NCI-H460 (cell line): ENCODE measurements at places on chromosomes 5 and 9.

DNA sequence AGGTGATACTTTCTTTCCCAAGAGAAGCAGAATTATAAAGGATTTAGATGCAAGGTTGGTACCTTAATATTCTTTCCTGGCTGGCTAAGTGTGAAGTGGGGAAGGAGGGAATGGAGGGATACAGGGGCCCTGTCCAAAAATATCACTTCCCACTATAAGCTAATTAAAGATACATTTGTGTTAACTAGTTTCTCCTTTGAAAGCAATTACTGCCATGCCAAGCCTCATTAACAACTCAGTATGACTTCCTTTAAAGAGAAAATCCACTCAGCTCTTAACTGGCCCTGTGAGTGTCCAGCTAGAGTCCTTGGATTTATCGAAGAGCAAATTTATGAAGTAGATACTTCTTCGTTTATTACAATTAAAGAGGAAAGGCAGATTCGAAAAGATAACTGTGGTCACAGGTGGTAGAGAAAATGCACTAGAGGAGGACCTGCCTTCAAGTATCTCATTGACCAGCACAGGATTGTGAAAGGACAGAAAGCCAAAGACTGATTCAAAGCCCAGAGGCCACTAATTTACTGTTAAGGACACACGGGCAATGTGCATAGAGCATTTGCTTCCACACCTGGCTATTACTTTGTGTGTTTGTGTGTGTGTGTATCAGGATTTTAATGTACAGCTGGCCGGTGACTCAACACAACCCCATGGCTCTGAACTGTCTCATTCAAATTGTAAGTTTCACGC, 11.2 kb upstream of the GLDC start:
- DNase-seq: no peak

DNA sequence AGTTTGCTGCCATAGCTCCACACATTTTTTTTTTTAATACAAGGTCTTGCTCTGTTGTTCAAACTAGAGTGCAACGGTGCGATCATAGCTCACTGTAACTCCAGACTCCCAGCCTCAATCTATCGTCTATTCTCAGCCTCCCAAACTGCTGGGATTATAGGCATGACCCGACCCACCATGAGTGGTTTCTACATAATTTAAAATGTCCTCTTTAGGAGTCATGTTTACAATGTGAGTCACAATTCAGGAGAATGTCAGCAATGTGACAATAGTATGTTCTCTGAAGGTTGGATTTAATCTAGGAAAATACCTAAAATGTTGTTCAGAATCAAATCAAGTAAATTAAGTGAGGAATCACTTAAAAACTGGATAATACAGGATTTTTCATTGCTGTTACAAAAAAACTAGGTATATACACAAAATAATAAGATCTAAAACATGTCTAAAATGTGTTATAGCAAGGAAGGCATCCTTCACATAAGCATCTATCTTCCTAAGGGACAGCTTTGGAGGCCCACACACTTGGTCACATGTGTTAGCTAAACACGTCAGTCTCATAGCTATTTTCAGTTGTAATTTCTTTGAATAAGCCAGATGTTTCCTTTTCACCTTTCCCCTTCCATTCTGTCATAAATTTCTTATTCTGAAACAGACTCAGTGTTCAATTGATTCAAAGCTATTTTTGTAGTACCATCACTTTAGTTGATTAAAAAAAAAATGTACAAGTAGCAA, 30.0 kb upstream of the ELAVL2 start:
- no peak for DNase-seq

- peak; percentile 84 for DNase-seq
Observed at GRCh38 chr5:109410389-109411148, 795 bp upstream of the PJA2 start.

GRCh38 chr9:72305707-72306106, 59.3 kb downstream of the ZFAND5 start:
- no peak for DNase-seq

DNA sequence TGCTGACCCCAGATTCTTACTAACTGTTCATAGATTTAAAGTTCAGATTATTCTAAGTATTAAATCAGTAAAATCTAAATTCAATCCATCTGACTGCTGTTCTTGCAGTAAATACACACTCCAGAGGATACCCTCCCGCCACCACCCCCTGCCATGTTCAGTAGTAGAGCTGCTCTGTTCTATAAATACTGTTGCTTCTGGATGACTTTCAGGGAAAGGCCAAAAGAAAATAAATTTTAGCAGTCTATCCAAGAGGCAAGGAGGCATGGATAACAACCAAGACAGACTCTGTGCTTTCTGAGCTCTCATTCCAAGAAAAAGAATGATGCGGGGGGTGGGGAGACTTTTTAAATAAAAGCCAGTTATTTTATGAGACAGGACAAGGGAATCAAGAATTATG, 115.1 kb downstream of the ADAMTS6 start:
- no peak for DNase-seq

DNA sequence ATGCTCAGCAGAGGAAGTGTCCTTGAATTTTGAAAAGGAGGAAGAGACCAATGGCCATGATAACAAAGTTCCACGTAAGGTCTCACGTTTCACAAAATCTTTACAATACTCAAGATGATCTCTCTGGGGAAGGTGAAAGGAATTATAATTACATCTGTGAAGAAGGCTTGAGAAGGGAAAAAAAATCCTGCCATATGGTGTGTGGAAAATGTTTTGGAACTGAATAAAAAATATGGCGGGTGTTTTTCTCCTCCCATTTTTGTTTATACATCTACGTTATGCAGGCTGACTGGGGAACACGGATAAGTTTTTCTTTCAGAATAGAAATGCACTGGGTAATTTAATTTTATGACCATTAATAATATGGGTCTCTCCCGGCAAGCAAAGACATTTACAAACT, 425.6 kb upstream of the BRINP1 start:
- no peak for DNase-seq

DNA sequence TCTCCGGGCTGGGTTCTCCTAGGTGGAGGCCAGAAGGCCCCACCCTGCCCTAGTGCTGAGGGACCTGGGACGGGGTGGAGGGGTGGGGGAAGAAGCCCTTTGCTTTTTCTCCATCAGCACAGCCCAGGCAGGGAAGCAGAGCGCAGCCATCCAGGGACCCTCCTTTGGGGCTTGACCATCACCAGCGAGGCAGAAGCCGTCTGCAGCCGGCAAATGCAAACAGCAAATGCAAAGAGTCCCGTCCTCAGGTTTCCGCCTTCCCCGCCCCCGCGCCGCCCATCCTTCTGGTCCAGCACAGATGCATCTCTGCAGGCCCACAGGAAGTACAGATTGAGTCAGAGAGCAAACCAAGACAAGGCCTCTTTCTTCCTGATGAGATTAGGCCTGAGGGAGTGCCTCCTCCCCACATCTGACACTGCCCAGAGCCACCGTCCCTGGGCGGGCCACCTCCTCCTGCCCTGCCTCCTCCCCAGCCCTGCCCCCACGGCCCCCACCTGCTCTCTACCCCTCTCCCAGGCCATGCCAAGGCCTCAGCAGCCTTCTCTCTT, 23.4 kb downstream of the CORO2A start:
- no peak for DNase-seq

GRCh38 chr5:160548949-160549645, 127.4 kb downstream of the PTTG1 start:
- no peak for DNase-seq

GRCh38 chr9:98522487-98522886, 186.2 kb downstream of the GABBR2 start:
- DNase-seq: no peak

GRCh38 chr9:98199388-98200033, 7.1 kb upstream of the CORO2A start:
- DNase-seq: no peak

GRCh38 chr9:92378865-92379560, 25.4 kb downstream of the OGN start:
- no peak for DNase-seq

- DNase-seq: no peak
Observed at GRCh38 chr9:106326493-106326892, 536.5 kb upstream of the ZNF462 start.

GRCh38 chr5:180026320-180026719, 45.2 kb downstream of the RNF130 start:
- DNase-seq: peak; percentile 9

- DNase-seq: no peak
Observed at GRCh38 chr9:127181315-127181580, 58.8 kb upstream of the ANGPTL2 start.

GRCh38 chr5:173408946-173409345, 80.7 kb upstream of the STC2 start:
- no peak for DNase-seq

DNA sequence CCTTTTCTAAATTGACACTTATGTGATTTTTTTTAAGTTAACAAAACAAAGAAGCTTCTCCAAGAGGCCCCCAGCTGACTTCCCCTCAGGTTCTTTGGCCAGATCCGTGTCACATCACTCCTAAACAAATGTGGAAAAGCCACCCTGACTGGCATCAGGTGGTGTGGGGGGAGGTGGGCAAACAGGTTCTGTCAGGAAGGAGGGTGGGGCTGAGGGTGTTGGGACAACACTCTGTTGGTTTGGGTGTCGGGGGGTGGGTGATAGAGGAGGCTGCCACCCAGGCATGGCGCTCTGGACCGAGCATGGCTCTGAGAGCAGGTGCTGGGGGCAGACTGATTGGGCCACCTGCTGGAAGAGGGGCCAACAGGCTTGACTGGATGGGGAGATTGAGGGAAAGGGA, 210.9 kb downstream of the HSPA4 start:
- no peak for DNase-seq

- DNase-seq: no peak
Observed at GRCh38 chr9:36933676-36934215, 100.3 kb downstream of the PAX5 start.

GRCh38 chr9:88973281-88974045, 17.8 kb upstream of the S1PR3 start:
- no peak for DNase-seq

- no peak for DNase-seq
Observed at GRCh38 chr5:108650997-108651396, 96.7 kb upstream of the FER start.

DNA sequence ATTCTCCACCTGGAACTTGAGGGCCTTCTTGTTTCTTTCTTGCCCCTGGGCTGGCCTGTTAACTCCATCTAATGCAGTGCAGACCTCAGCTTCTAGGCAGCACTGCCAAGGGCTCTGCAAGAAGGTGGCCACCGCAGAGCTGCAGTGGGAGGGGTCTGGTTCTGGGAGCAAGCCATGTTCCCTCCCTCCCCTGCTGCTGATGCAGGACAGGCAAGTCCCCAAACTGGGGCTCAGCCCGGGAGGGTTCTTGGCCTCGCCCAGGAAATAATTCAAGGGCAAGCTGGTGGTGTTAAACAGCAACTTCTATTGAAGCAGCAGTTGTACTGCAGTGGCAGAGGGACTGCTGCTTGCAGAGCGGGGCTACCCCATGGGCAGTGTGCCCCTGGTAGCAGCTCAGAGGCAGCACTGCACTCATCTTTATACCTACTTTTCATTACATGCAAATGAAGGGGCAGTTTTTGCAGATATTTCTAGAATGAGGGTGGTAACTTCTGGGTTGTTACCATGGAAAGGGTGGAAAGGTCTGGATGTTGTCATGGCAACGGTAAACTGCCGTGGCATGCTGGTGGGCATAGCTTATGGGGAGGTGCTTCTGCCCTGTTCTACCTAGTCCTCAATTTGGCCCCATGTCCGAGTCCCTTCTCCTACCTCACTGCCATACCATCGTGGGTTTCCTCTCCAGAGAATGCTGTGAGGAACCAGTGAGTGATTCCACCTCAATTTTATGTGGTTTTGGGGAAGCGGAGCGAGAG, 82.1 kb downstream of the WDR41 start:
- no peak for DNase-seq

GRCh38 chr9:27431543-27432147, 92.4 kb upstream of the IFNK start:
- no peak for DNase-seq

DNA sequence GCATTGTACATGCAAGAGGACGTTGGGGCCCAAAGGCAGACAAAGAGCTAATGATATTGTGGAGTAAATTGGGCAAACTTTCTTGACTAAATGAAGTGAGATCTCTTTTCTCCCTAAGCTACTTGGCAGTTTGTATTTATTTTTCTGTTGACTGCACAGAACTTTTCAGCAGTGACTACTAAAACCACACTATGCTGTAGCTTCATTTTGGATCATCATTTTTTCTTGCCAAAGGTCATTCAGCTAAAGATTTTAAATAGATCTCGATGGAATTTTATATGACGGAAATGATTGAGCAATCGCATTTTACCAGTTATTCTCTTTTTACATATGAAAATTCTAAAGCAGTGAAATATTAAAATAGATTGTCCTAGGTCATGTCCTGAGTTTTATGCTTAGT, 286.1 kb upstream of the ACTBL2 start:
- no peak for DNase-seq

GRCh38 chr5:192970-193831, 1.9 kb downstream of the LRRC14B start:
- DNase-seq: no peak

DNA sequence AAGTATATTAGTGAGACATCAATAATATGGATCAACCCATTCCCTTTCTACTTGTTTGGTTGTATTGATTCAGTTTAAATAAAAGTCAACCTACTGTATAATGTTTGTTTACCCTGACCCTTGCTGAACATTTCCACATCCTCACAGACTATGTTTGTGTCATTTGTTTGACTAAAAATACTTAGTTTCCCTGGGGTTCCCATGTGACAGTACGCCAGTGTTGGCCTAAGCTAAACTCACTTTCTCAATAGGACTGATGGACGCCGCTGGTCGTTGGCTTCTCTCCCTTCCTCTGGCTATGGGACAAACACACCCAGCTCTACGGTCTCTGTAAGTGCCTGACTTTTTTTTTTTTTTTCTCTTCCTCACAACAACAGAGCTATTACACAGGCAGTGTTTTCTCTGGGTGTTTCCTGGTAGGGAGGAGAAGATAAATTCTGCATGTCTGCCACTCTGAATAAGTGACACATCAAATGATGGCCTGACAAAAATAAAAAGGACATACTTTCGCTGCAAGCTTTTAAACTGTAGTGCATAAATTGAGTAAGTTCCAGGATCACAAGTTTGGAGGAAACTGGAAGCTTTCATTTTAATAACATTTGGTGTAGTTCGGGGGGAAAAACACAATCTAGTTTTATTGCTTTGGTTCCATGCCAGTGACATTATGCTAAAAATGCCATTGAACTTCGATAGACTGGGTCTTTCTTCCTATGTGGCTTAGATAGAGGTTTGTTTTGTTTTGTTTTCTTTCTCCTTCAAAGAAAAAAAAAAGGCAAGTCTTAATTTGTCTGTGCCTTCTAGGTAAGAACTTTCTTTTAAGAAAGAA, 101.0 kb downstream of the CD180 start:
- no peak for DNase-seq

GRCh38 chr5:96876292-96876850, at the start of gene ERAP2:
Gene ERAP2, plus strand, starts transcription at chr5:96876500. Its CDS starts 3,186 bp downstream, at chr5:96879686.
- peak; percentile 33 for DNase-seq

GRCh38 chr5:91562922-91563321, 179.8 kb upstream of the ARRDC3 start:
- no peak for DNase-seq

- DNase-seq: no peak
Observed at GRCh38 chr5:124873713-124874112, 127.3 kb upstream of the ZNF608 start.
